Activated T-helper 1 cell treated with anti-CD3 and anti-CD28 coated beads, Interleukin-2, amount 50 U/mL, for 16 hours (primary cell): ENCODE measurements at places on chromosomes 2 and 18.

DNA sequence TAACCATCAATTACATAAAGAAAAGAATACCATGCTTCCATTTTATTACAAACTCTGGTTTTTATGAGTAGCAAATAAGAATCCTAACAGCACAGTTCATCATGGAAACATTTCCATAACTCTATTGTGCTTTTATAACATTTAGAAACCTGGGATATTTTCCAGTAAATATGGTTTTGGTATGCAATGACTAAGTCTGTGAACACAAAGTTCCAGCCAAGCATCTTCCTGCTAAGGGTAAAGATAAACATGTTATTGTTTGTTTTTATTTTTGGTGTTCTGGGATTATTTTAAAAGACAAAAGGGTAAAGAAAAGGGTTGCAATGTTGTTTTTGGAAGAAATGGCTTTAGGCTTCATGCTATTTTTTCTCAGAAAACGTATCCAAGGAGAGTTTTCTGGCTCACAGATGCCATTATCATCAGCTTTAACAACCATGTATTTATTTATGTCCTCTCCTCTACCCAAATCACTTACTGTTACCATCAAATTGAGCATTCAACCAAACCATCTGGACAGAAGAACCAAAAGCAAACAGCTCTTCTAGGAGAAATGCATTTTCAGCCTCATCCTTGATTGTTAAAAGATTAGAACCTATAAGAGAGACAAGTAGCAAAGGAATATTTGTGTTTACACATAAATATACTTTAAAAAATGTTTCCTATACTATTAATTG, 116.0 kb downstream of the PLA2R1 start:
- no peak for DNase-seq

GRCh38 chr18:39764873-39765272, 2190.2 kb upstream of the PIK3C3 start:
- DNase-seq = no peak

DNA sequence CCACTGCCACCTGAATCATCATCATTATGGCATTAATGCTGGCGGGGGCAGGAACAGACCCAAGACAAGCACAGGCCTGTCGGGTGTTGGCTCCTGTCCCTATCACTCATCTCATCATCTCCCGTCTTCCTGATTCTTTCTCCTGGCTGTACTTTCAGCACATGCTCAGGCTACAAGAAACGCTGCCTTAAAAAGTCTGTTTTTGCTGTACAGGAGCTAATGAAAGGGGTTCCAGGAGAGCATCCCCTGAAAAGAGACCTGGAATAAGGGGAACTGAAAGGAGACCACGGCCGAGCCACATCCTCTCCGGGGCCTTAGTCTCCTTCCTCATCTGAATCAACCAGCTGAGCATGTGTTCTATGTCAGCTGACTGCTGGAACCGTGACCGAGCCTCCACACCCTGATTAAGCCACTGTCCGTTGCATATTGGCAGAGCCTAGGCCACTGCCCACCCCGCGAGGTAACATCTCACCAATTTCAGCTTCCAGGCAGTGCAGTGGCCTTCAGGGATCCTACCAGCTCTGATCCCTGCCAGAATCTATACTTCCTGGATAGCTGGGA, 62.6 kb downstream of the DNMT3A start:
- DNase-seq = no peak

DNA sequence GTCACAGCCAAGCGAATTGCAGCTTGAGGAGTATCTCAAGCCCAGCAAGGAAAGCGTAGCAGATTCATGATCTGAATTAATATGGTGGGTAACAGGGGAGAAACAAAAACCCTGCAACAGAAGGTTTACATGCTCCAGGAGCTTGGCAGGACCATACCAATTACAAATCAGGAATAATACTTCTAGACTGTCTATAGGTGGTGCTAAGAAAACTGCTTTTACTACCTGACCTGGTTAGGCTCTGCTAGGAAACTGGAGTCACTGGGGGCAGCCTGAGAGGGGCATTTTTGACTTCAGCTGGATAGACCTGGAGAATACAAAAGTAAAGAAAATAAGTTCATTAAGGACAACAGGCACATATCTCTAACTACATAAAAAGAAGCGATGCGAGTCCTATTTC, 24.6 kb upstream of the SPOPL start:
- no peak for DNase-seq

DNA sequence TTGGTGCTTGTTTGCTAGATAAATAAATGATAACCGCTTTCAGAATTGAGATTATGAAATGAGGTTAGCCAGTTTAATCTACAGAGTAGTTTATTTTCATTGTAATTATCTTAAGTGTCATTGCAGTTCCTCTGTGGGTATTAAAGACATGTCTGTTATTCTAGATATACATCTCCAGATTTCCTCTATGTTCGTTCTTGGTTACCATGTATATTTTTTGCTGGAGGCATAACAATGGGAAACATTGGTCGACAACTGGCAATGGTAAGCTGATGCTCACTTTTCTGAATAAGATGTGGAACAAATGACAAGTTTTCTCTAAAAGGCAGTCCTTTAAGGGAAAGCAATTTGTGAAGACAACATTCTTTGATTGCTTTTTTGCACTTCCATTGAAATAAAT, 18.7 kb downstream of the INSIG2 start:
- DNase-seq = no peak

- DNase-seq = no peak
Measured at GRCh38 chr2:25936889-25937545, 45.3 kb downstream of the KIF3C start.

- DNase-seq = no peak
Measured at GRCh38 chr2:170206246-170206645, 28.3 kb downstream of the MYO3B start.

GRCh38 chr2:215812966-215813365, 200.4 kb downstream of the MREG start:
- no peak for DNase-seq

DNA sequence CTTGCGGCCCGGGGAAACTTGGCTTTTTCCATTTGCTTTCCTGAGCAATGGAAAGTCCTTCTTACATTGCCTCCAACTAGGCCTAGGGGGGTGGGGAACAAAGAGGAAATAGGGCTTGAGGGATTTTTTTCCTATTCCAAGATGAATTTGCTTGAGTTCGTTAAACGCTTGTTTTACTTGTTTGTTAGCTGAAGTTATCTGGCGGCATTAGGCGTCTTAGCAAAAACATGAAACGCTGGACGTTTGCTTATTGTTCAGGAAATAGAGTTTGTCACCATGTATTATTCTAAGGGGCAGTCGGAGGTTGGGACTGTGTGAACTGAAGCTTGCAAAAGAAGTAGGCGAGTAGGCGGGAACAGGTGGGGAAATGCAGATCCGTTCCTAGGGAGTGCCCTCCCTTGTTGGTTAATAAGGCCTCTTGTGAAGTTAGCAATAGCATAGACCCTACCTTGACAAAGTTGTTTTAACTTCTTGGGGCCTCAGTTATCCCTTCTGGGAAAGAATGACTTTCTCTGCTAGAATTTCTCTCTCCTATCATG, 1.9 kb downstream of the CABLES1 start:
- DNase-seq = no peak

GRCh38 chr18:50203801-50204604, 9.1 kb upstream of the MYO5B start:
- DNase-seq = no peak

DNA sequence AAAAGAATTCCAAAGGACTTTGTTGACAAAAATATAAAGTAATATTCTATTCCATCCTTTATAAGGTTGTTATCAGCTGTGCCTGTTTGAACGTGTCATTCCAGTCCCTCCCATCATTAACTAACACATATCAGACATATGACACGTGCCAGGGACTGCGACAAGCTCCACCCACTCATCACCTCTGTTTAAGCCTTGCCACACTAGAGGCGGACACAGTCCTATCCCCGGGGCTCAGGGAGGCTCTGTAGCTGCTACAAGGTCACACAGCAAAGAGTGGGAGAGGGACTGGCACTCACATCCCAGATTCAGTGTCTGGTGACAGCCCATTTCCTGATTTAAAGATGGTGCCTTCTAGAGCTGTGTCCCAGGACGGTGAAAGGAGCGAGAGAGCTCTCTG, 30.0 kb downstream of the TBC1D8 start:
- no peak for DNase-seq

- DNase-seq = peak; percentile 88
Measured at GRCh38 chr2:264493-265468, at the start of gene ACP1. TSS of gene ACP1 (plus strand) at chr2:264947. CDS start at chr2:264965, 18 bp downstream.

DNA sequence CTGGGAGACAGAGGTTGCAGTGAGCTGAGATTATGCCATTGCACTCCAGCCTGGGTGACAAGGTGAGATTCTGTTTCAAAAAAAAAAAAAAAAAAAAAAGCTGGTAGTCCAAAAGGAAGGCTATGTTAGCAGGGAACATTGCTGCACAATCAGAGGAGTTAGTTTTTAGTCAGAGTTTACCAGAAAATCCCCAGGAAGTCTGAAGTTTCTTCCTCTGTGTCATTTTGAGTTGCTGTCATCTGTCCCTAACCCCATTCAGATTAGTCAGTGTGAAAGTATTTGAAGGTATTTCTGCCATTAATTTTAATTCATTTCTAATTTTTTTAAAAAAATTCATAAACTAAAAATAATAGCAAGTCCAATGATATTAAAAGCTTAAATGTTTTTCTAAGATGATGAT, 33.5 kb upstream of the CERS6 start:
- no peak for DNase-seq

- DNase-seq = no peak
Measured at GRCh38 chr2:181077128-181077709, 96.8 kb downstream of the UBE2E3 start.

- no peak for DNase-seq
Measured at GRCh38 chr2:191295088-191295487, 49.9 kb downstream of the MYO1B start.

GRCh38 chr18:25299426-25300300, 52.3 kb downstream of the ZNF521 start:
- DNase-seq = no peak

GRCh38 chr18:23861805-23862470, 152.6 kb upstream of the TTC39C start:
- no peak for DNase-seq

DNA sequence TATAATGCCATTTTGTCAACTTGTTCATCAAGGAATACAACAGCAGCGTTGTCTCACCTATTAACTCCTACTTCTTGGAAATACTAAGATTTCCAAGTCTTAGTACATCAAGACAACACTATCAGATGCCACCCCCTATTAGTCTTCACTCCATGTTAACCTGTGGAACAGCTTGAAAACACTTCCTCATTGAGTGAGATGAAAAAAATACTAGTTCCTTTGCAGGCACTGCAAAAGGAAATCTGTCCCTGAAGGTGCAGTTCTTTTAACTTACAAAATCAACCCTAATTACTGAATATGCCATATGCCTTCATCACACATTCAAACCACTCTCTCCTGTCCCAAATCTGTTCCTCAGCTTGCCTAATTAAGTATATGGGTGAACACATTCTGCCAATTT, 4.0 kb downstream of the CWC22 start:
- DNase-seq = no peak

GRCh38 chr2:156175946-156176345, 156.6 kb downstream of the NR4A2 start:
- no peak for DNase-seq

DNA sequence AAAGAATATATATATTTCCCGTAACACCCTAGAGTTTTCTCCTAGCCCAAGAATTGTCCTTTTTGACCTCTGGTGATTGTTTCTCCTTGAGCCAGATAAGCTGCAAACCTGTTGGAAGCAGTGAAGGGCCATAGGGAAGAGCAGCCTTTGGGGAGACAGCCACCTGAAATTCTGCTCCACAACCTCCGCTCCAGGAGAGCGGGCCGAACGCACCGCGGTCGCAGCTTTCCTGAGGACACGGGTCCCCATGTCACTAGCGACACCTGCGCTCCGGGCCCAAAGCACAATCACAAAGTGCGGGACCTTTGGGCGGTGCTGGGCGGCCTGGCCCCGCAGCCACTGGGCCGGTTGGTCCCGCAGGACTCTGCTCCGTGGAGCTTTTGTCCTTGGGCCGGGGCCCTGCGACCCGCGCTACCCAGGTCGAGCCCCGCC, 557 bp upstream of the DSG2 start:
- DNase-seq = no peak

DNA sequence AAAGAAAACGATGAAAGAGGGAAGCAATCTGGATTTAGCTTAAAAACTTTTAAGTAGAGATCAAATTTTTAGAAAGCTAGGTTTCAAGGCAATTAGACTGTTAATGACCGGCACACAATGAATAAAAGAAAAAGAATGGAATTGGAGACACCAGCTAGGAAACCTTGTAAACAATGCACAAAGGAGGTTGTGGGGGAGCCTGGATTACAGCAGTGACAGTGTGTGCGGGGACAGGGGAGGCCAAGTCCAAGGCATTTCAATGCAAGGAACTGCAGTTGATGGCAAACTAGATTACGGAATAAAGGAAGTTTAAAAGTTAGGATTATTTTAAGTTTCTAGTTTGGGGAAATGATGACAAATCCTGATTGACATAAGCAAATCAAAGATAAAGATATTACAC, 74.5 kb downstream of the DTNB start:
- no peak for DNase-seq

- DNase-seq = no peak
Measured at GRCh38 chr2:128485761-128486639, 167.3 kb upstream of the HS6ST1 start.

- no peak for DNase-seq
Measured at GRCh38 chr2:55111570-55112228, 61.4 kb upstream of the RTN4 start.

GRCh38 chr2:205585449-205586383, 96.6 kb upstream of the NRP2 start:
- DNase-seq = no peak

- no peak for DNase-seq
Measured at GRCh38 chr2:149819356-149819957, 231.9 kb upstream of the MMADHC start.

GRCh38 chr2:127531221-127531648, 4.2 kb upstream of the MYO7B start:
- no peak for DNase-seq

DNA sequence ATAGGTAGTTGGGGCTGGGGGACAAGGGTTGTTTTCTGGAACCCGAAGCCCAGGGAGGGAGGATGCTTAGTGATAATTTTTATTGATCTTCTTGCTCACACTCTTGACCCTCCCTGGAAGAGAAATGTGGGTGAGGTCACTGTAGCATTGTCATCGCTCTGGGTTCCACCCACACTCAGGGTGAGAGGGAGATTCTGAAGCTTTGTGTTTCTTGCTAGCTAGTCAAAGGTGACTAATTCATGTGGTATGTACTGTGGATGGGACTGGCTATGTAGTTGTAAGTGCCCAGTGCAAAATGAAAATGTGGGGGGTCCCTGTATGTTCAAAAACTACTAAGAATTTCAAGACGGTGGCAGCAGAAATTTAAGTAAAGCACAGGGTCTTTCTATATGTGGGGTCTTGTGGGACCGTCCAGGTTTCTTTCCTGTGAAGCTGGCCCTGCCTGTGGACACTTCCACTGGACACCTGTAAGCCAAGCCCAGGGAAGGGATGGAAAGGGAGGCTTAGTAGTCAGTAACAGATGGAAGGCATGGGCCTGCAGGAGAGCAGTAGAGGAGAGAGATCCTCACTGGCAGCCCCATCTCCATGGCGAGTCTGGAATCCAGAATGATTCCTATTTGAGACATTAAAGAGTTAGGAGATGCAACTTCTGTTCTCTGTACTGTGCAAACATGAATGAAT, 35.0 kb downstream of the TSN start:
- no peak for DNase-seq
